NK-92 treated with Interleukin-12 subunit alpha and Interleukin-12 subunit beta, amount 100 ng/mL, for 24 hours (cell line): ENCODE measurements at places on chromosomes 16 and 17.

DNA sequence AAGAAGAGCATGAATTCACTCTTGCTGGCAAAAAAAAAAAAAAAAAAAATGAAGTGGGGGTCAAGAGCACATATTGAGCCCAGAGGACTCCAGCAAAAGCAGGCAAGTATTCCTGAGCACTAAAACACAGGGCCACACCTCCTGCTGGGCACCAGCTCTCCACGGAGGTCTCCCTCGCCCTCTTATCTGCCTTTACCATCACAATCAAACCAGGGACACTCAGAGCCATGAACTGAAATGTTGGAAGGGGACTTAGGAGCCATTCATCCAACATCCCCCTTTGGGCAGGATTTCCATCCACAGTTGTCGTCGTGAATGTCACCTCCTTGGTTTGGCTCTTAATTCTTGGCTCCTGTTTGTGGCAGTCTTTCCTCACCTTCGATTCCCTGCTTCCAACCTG is 89.8 kb upstream of the GNAO1 start:
- DNase-seq: no peak

- peak; percentile 60 for DNase-seq
Observed at GRCh38 chr17:67386965-67387551, 10.0 kb downstream of the PITPNC1 start.

DNA sequence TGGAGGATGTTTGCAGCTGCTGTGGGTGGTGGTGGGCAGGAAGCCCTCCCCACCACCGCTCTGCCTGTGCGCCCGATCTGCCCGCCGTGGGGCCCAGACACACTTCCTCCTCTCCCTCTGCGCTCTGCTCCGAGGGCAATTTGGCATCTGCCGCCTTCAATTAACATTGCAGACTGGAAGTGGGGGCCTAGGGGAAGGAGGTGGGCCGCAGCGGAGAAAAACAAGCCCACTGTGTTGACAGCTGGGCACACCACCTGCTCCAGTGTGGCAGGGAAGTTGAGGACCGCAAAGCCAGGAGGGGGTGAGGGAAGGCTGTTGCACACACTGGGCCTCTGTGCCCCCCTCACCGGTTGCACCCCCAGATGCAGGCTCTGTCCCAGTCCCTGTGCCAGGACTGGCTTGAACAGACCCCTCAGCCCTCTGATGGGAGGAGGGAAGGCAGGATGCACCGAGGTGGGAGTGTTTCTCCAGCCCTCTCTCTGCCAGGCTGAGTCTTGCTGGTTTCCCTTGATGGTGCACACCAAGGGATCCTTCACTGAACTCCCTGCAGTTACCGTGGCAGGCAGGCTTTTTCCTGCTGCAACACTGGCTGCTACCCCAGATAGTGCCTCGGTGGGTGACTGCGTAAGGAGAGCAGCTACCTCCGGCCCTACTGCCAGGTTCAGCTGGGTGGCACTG is 72.8 kb upstream of the MED9 start:
- DNase-seq: no peak

DNA sequence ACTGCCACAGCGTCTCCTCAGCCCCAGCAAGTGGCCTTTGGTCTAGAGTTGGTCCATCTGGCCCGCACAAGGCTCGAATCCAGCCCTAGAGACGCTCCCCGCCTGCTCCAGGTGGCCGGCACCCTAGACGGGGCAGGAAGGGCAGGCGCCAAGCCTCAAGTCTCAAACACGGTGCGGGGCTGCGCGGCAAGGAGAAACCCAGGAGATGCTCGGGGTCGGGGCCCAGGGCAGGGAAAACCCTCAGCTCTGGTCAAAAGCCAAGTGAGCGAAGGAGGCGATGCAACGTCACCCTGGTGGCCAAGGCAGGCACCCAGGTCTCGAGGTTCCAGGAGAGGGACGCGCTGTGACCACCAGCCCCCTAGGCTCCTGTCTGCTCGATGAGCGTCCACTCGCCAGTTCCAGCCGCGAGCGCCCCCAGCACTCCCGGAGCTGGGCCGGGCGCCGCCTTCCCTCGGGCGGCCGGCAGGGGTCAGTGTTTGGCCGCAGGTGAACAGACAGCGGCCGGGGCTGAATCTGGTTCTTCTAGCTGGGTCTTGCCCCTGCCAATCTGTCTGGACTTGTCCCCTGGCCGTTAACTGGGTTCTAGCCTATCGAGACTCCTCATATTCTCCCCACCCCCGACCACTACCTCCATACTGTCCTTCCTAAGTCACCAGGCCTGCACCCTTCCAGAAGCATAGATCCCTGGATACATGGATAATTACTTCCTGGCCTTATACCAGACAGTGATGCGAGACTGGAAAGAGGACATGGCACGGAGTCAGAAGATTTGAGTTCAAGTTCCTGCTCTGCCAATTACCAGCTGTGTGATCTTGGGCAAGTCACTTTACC is 44.0 kb downstream of the PRAC1 start:
- peak; percentile 34 for DNase-seq

DNA sequence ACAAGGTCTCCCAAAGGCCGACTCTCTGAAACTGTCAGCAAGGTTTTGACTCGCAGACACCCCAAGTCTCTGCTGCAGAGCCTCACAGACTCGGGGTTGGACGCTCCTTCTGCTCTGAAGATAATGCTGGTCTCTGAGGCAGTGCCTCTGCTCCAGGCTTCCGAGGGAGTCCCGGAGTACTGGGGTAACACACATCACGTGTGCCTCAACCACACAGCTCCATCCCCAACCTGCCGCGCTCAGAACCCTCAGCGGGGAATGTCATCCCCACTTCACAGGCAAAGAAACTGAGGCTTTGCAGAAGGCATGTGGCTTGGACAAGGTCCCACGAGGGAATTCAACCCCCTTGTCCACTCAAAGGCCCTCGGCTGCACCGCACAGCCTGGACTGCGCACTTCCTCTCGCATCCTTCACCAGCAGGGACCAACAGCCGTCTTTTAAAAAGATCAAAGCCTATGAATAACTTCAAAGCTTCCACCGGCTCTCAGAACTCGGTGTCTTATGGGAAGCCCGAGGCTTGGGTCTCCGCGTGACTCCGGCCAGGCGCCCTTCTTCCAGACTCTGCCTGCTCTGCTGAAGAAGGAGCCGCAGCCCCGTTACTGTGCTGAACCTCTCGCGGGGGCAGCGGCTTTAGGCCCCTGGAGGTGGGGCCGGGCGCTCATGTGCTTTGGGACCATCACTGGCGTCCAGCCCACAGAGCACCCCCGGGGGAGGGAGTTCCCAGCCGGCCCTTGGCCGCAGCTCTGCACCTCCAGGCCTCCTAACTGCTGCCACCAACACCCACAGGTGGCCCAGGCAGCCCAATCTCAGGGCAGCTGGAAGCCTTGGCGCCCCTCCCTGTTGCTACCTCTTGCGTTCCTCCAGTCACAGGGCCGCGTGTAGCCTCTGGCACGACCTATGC is 2.2 kb downstream of the TMEM204 start:
- DNase-seq: no peak

- DNase-seq: no peak
Observed at GRCh38 chr17:50144845-50145531, 5.5 kb downstream of the PPP1R9B start.

GRCh38 chr16:48611329-48612137 is 1.6 kb upstream of the N4BP1 start:
- DNase-seq: peak; percentile 73

DNA sequence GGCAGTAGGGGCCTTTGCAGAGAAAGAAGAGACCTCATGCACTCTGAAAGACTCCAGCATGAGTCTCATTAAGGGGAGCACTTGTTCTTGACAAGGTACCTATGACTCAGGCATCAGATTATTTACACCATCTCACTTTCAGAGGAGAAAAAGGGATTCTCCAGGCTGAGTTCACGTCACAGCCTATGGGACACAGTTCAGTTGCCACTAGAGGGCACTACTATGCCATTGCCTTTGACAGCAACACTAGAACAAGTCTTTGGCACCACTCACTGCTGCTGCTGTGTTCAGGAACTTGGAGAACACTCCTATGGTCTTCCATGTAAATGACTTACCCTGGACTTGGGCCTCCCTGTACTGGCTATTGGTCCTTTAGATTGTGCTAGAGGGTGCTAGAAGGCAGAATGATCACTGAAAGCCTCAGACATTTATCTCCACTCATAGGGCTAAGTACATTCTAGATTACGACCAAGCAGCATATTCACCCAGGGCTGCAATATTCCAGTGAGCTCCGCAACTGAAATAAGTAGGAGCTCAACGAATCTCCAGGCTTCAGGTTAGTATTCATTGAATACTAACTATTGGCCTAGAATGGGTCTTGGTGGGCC is 225.1 kb upstream of the CA10 start:
- peak; percentile 11 for DNase-seq

- DNase-seq: no peak
Observed at GRCh38 chr17:37698911-37699255, 46.0 kb downstream of the HNF1B start.

DNA sequence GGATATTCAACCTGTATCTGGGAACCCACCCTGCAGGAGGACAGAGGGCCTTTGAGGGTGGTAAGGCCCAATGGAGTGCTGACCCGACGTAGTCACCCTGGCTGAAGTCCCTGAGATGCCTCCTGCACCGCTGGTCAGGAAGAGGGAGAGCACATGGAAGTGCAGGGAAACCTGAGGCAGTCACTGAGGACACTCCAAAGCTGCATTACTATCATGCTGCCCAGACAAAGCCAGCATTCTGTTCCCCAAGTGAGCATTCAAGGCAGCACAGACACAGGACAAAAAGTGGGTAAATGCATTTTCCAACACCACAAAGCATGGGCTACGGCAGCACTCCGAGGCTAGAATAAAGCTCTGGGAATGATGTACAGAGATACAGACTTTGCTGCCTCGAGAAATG is 46.8 kb upstream of the BCAR1 start:
- DNase-seq: no peak

- DNase-seq: no peak
Observed at GRCh38 chr16:68754084-68754792, 17.1 kb downstream of the CDH1 start.

DNA sequence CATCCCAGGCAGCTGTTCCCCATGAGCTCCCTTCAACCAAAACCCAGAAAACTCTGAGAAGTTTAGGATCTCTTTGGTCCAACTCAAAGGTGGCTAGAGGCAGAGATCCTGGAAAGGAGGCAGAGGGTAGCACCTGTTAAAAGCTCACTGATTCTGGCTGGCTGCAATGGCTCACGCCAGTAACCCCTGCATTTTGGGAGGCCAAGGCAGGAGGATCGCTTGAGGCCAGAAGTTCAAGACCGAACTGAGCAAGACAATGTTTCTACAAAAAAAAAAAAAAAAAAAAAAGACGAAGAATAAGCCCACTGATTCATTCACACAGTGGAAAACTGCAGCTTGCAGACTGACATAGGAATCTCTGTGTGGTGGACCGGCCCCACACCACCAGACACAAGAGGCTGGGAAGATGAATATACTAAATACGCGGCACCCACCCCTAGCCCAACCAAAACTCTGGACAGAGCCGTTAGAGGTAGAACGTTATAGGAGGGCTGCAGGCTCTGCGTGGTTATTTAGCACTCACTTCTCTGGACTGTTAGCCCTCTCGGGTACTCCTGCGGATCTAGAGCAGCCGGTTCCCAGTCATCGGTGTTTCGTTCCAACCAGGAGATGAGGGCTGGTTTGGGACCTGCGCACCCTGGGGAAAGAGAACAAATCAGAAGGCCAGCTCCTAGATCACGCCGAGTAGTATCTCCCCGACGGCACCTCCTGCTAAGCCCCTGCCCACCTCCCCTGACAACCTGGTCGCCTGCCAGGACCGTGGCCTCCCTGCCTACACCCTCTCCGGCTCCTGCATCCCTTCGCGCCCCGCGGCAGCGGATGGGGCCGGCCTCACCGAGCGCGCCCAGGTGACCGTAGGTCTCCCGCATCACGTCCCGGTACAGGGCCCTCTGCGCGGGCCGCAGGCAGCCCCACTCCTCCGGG is 925 bp downstream of the ZNF689 start:
- no peak for DNase-seq

DNA sequence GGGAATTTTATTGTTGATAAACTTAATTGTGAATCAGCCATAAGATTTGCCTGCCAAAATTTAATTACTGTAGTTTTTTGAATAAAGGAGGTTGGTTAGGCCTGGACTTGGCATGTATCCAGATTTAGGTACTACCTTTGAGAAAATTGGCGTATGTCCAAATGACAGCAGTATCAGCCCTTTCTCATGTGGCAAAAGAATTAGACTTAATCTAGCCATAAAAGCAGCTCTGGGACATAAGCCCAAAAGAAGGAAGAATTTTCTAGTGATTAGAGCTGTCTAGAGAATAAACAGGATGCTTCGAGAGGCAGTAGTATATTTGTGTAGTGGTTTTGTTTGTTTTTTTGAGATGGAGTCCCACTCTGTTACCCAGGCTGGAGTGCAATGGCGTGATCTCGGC is 27.7 kb downstream of the PPM1E start:
- no peak for DNase-seq

GRCh38 chr16:50505115-50505514 is 43.1 kb upstream of the NKD1 start:
- DNase-seq: no peak

DNA sequence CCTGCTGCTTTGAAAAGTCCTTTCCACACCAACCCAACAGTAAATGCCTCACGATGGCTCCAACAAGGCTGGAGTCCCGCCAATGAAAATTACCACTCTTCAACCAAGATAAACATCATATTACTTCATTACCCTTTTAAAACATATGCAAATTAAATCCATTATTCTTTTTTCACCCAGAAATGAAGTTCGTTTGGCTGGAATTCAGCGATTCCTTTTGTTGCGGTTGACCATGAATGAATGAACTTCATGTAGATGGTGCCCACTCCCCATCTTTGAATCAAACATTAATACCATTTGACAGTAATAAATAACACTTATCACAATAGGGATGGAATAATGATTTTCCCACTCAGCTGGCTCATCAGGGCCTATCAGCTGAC is 211.5 kb upstream of the TOX3 start:
- no peak for DNase-seq

DNA sequence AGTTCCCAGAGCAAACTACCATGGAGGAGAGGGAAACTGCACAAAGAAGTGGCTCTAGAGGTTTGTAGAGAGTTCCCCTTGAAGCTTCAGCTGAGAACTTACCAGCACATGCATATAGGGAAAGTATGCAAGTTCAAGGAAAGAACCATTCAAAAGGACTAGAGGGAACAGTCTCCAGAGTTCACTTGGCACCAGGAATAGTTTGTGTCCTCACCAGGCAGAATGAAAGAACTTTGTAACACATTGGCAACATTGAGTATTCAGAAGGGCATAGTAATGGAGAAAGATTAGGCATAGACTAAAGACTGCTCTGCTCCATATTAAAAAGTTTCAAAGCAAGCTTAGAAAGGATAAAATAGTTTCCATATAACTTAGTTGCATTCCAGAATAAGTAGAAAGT is 155.4 kb upstream of the TOM1L1 start:
- no peak for DNase-seq

- no peak for DNase-seq
Observed at GRCh38 chr16:84528322-84528721, 23.9 kb upstream of the MEAK7 start.

DNA sequence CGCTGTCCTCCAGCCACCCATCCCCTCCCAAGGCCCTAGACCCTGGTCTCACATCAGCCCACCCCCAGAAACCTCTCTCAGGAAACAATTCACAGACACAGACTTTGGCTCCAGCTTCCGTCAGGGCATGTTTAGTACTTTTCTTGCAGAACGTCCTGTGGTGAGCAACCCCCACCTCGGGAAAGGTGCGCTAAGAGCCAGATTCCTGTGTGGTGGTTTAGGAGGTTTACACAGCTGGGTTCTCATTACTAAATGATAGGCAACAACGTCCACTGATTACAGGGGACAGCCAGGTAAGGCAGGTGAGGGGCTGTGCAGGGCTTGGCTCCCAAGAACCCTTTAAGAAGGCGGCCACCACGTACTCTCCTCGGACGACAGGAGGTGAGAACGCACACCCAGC is 29.3 kb downstream of the KIFC3 start:
- no peak for DNase-seq
